Sigmoid colon (tissue), 7 donors: ENCODE measurements at places on chromosomes 11 and 22. TPM values are rescaled to one million over a fixed set of nuclear protein-coding genes. Genes with fewer than 3 reads are reported as not detected.

The TRPT1 gene
- 70.8 TPM for polyA plus RNA-seq

The KRTAP5-1 gene
- polyA plus RNA-seq = not detected

GRCh38 chr11:107043242-107044006, 25.1 kb upstream of the GUCY1A2 start:
- H3K36me3 ChIP-seq = no peaks in the 10 kb centered on the region
- no peaks in the 10 kb centered on the region for H3K4me1 ChIP-seq
- DNase-seq = no peak

- peak; percentile 72 for DNase-seq
- peak overlapping the region; percentile 48 for H3K4me3 ChIP-seq
- H3K36me3 ChIP-seq = no peaks in the 10 kb centered on the region
These were observed 101.9 kb downstream of the WT1 start for GRCh38 chr11:32333320-32333991.

DNA sequence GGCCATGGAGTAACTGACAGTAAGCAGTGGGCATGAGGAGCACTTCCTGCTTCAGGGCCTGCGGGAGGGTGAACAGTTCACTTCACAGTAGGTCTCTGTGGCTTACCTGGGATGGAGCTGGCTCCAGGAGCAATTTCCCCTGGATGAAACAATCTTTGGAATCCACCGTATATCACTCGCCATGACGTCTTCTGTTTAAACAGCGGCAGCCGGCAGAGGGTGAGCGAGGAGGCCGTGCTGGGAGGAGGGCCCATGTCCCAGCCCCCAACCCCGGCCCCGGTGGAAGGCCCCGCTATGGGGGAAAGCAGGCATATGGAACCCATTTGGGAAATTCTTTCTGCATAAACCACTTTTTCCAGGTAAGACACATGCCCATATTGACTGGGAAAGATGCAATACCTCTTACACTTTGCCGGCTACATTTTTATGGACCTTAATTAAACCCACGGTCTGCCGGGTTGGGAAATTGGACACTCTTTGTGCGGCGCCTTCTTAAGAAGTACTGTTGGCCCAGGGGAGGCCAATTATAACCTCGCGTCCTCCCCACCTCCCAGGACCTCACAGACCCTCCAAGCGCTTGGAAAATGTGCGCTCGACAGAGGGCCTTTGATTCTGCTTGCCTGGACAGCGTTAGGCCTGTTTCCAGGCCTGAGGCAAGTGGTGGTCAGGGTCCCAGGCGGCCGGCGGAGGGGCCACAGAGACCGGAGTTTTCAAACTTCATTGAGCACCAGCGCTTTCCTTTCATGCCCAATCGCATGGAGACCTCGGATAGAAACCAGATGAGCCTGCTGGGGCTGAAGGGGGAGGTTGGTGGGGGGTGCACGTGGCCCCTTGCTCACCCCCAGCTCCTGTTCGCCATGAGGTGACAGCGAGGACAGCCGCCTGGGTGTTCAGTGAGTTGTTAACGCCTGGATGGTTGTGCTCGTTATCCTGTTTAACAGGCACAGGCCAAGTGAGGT, 40.4 kb downstream of the SMIM38 start:
- DNase-seq = no peak
- no peaks in the 10 kb centered on the region for H3K27me3 ChIP-seq
- no peak overlapping the region for H3K27ac ChIP-seq
- H3K36me3 ChIP-seq = no peaks in the 10 kb centered on the region
- H3K4me3 ChIP-seq = no peak overlapping the region

DNA sequence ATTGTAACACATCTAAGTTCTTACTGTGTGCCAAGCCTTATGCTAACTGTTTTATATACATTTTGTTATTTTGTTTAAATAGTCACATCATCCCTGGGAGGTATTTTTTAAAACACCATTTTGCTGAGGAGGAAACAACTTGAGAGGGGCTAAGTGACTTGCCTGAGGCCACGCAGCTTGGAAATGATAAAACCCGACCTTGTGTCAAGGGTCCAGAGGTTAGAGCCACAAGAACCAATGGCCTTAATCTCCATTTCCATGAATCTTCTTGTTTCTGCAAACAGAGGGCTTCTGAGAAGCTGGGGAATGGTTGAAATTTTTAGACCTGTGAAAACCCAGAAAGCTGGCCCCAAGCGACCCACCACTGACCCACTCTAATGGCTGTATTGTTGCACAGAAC, 16.7 kb downstream of the ABTB2 start:
- no peaks in the 10 kb centered on the region for H3K36me3 ChIP-seq
- H3K4me3 ChIP-seq = no peak overlapping the region
- DNase-seq = no peak
- peaks cover 34% of the 10 kb centered on the region for H3K4me1 ChIP-seq
- H3K27me3 ChIP-seq = no peaks in the 10 kb centered on the region

GRCh38 chr22:41146573-41146972, 54.2 kb downstream of the EP300 start:
- no peak overlapping the region for H3K4me3 ChIP-seq
- no peaks in the 10 kb centered on the region for H3K27me3 ChIP-seq
- no peak overlapping the region for H3K27ac ChIP-seq
- H3K4me1 ChIP-seq = no peaks in the 10 kb centered on the region

DNA sequence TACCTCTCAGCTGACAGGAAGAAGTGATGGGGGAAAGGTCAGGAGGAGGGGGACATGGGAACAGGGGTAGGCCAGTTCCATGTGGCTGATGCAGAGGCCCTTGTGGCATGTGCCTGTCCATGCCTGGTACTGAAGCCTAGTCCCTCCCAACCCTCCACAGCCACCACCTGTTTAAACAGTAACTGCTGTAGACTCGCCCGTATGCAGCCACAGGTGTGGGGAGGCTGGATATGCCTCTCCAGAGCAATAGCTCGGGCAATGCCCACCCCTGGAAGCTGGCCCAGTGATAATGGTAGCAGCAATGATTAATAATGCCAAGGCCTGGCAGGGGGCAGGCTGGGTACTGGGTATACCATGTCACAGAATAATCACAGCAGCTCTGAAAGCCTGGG, 2.3 kb downstream of the SMTN start:
- DNase-seq = no peak
- peak overlapping the region; percentile 79 for H3K4me3 ChIP-seq
- peak overlapping the region; percentile 100 for H3K27ac ChIP-seq
- H3K36me3 ChIP-seq = peaks cover 7% of the 10 kb centered on the region

DNA sequence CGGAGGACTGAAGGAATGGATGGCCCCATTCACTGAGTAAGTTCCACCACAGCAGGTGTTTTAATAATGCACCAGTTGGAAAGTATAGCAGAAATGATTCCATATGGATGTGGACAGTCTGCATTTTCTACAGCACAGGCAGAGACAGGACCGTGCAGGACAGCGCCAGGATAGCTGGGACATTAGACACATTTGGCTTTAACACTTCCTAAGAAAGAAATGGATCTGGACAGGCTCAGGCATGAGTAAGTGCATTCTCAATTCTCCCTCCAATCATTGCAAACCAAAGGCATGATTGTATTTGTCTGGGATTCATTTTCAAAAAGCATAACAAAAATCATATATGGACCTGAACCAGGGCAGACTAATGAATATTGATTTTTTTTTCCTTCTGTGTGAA, 233.0 kb upstream of the POU2AF2 start:
- H3K4me1 ChIP-seq = no peaks in the 10 kb centered on the region
- no peak overlapping the region for H3K4me3 ChIP-seq
- no peaks in the 10 kb centered on the region for H3K36me3 ChIP-seq
- H3K27me3 ChIP-seq = no peaks in the 10 kb centered on the region
- H3K27ac ChIP-seq = no peak overlapping the region

DNA sequence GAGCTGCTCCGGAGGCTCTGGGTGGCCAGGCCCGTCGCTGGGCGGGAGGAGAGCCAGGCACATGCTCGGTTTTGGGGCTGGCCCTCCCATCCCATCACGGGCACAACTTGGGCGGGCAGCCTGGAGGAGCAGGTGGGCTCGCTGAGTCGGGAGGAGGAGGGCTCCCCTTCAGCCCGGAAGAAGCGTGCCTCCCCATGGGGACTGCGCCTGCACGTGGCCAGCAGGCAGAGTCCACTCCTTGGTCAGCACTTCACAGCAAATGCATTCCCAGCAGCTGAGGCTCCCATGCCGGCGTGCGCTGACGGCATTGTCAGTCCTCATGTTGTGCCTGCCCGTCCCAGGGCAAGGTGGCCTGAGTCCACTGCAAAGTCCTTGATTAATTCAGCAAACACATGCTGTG, 1281.7 kb downstream of the BRD1 start:
- no peaks in the 10 kb centered on the region for H3K36me3 ChIP-seq
- H3K27ac ChIP-seq = no peak overlapping the region
- peaks cover 3% of the 10 kb centered on the region for H3K27me3 ChIP-seq
- no peaks in the 10 kb centered on the region for H3K4me1 ChIP-seq
- no peak for DNase-seq
- no peak overlapping the region for H3K4me3 ChIP-seq

GRCh38 chr11:101738452-101738851, 154.6 kb upstream of the TRPC6 start:
- H3K36me3 ChIP-seq = no peaks in the 10 kb centered on the region
- H3K27ac ChIP-seq = no peak overlapping the region
- no peak overlapping the region for H3K4me3 ChIP-seq
- no peaks in the 10 kb centered on the region for H3K4me1 ChIP-seq
- DNase-seq = no peak

GRCh38 chr11:129814244-129815014, 1.2 kb upstream of the TMEM45B start:
- no peak overlapping the region for H3K27ac ChIP-seq
- H3K27me3 ChIP-seq = peaks cover 13% of the 10 kb centered on the region
- no peak for DNase-seq
- no peak overlapping the region for H3K4me3 ChIP-seq
- no peaks in the 10 kb centered on the region for H3K36me3 ChIP-seq

DNA sequence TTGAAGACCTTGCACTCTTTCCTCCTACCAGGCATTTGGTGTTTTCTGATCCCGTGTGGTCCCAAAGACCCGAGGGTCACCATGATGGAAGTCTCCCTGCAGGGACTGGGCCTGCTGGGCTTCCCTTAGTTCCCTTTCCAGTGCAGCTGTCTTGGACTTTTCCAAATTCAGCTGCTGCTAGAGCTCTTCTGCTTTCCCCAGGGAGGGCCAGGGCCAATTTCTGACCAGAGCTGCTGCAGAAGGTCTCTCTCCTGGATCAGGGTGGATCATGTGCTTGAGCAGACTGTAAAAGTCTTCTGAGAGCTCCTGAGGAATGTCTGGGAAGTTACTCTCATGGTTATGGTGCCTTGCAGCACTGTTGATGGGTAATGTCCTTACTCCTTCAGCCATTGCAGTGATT, 23.2 kb downstream of the LDLRAD3 start:
- no peaks in the 10 kb centered on the region for H3K36me3 ChIP-seq
- no peaks in the 10 kb centered on the region for H3K27me3 ChIP-seq
- peaks cover 21% of the 10 kb centered on the region for H3K4me1 ChIP-seq
- DNase-seq = no peak
- no peak overlapping the region for H3K4me3 ChIP-seq
- no peak overlapping the region for H3K27ac ChIP-seq

DNA sequence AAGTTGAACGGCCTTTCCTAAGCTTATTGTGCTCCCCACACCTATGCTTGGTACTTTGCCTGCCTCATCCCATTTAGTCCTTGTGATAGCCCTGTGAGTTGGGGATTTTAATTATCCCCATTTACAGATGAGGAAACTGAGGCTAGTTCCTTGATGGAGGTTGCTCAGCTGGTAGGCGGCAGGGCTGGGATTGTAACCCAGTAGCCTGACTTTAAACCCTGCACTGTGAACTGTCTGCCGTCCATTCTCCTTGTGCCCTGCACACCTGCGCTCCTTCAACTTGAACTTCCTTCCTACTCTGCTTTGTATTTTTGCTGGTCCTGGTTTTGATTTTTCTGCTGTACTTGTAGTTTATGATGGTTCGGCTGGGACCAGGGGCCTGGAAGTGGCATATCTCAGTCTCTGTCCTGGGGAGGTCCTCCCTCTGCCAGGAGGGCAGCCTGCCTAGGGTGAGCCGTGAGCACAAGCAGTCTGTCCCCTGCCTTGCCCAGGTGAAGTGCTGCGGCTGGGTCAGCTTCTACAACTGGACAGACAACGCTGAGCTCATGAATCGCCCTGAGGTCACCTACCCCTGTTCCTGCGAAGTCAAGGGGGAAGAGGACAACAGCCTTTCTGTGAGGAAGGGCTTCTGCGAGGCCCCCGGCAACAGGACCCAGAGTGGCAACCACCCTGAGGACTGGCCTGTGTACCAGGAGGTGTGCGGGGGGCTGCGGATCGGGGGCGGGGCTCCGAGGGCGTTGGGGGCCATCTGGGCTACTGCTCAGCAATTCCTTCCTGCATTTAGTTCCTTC, 52.4 kb downstream of the CD82 start:
- no peak overlapping the region for H3K27ac ChIP-seq
- H3K4me1 ChIP-seq = peaks cover 13% of the 10 kb centered on the region
- DNase-seq = peak; percentile 55
- H3K4me3 ChIP-seq = no peak overlapping the region
- no peaks in the 10 kb centered on the region for H3K36me3 ChIP-seq
- no peaks in the 10 kb centered on the region for H3K27me3 ChIP-seq

GRCh38 chr11:91686700-91687099, 537.9 kb upstream of the FAT3 start:
- no peak overlapping the region for H3K4me3 ChIP-seq
- DNase-seq = no peak
- H3K27ac ChIP-seq = no peak overlapping the region
- H3K27me3 ChIP-seq = no peaks in the 10 kb centered on the region

- H3K27ac ChIP-seq = no peak overlapping the region
- no peaks in the 10 kb centered on the region for H3K4me1 ChIP-seq
- H3K4me3 ChIP-seq = no peak overlapping the region
- no peaks in the 10 kb centered on the region for H3K27me3 ChIP-seq
These were observed 13.5 kb downstream of the CCDC81 start for GRCh38 chr11:86388198-86388597.

- no peak overlapping the region for H3K27ac ChIP-seq
- H3K36me3 ChIP-seq = no peaks in the 10 kb centered on the region
- H3K4me1 ChIP-seq = no peaks in the 10 kb centered on the region
- H3K27me3 ChIP-seq = no peaks in the 10 kb centered on the region
- H3K4me3 ChIP-seq = no peak overlapping the region
- no peak for DNase-seq
These were observed 912.8 kb downstream of the DLG2 start for GRCh38 chr11:84714316-84714780.

GRCh38 chr11:11237070-11237832, 115.8 kb downstream of the CSNK2A3 start:
- peak overlapping the region; percentile 29 for H3K27ac ChIP-seq
- no peaks in the 10 kb centered on the region for H3K4me1 ChIP-seq
- no peak for DNase-seq

DNA sequence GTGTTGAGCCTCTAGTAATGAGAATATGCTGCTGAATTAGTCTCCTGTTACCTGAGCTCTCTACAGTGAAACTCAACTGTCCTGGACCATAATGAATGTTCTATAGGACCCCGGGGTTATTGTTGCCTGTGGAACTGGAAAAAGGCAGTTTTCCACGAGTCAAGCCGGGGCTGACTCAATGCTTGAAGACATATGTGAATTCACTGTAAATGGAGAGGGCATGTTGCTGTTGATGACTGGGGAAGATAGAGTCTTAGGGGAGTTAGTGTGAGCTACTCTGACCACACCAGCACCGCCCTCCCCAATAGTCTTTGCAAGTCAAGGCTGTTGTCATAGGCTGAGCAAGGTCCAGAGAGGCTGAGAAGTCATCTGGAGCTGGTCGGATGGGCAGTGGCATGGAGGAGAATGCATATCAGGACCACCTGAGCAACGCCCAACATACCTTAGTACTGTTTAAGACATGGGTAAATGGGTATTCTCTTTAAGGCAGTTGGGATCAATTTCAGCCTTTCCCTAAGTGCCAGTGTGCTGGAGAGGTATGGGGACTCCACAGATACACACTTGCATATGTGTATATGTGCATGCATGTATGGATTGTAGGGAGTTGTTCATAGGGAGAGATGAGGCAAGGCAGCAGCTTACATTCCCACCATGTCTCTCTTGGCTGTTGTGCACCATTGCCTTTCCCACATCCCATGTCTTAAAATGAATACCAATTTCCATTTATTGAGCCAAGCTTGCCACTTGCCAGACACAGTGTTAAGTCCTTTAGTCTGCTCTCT, 230.1 kb upstream of the NAV2 start:
- no peaks in the 10 kb centered on the region for H3K4me1 ChIP-seq
- H3K4me3 ChIP-seq = no peak overlapping the region
- H3K36me3 ChIP-seq = no peaks in the 10 kb centered on the region
- H3K27ac ChIP-seq = no peak overlapping the region
